ENCODE measurements at places on chromosomes 12 and 14.

GRCh38 chr12:5033883-5034282 lies 9.8 kb upstream of the KCNA5 start:
- no peak for DNase-seq

- DNase-seq: no peak
These were observed 22.6 kb upstream of the LRP1-AS start for GRCh38 chr12:57169969-57170368.

DNA sequence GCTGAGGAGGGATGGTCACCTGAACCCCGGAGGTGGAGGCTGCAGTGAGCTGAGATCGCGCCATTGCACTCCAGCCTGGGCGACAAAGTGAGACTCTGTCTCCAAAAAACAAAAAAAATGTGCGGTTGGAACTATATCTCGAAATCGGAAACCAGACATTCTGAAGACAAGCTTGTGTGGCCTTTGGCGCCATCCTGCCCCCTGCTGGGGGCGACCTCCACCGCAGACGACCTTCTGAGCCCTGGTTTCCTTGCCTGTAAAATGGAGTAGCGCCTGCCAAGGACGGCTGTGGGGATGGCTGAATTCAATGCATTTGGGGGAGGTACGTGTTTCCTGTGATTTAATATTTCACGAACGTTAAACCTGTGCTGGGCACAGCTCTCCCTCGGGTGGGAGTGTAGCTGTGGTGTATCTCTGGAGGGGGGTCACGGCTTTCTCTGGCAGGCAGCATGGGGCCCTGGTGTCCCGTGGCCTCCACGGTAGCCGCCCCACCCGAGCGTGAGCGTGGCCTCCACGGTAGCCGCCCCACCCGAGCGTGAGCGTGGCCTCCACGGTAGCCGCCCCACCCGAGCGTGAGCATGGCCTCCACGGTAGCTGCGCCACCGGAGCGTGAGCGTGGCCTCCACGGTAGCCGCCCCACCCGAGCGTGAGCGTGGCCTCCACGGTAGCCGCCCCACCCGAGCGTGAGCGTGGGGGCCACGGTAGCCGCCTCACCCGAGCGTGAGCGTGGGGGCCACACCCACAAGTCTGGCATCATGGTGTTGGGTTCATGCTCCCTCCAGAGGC lies 55.3 kb downstream of the LRCOL1 start:
- DNase-seq: no peak

GRCh38 chr12:64419696-64420095 lies 15.5 kb downstream of the XPOT start:
- no peak for DNase-seq

DNA sequence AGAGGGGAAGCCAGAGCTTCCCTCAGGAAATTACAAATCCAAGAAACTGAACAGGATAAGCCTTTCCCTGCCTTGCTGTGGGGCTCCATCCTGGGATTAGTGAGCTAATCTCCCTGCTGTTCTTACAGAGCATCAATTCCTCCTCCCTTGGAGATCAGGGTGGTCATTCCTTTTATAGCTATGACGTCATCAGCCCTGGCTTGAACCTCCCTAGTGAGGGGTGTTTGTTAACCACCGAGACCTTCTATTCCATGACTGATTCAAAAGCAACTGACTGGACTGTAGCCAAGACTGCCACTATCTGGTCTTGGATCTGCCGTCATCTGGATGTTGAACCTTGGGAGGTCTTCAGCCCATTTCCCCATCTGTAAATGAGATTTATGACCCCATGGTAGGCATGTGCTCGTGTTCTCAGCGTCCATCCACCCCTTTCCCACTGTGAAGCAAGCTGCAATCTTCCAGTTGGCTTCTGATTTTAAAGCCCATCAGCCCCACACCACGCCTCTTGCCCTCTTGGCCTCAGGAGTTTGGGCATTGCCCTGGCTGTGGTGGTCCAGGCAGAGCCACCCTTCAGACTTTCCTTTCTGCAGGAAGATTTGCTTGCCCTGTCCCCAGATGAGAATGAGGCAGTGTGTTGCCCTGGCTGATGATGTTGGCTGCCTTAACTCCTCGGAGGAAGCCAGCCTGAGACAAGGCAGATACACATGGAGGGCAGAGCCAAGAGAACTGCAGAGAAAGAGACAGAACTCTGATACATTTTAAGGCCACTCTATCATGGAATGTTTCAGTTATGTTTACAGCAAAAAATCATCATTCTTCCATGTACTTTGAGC lies 59.6 kb upstream of the ACTN1 start:
- DNase-seq: no peak

GRCh38 chr12:50351120-50352043 lies 45.0 kb downstream of the FAM186A start:
- no peak for DNase-seq

DNA sequence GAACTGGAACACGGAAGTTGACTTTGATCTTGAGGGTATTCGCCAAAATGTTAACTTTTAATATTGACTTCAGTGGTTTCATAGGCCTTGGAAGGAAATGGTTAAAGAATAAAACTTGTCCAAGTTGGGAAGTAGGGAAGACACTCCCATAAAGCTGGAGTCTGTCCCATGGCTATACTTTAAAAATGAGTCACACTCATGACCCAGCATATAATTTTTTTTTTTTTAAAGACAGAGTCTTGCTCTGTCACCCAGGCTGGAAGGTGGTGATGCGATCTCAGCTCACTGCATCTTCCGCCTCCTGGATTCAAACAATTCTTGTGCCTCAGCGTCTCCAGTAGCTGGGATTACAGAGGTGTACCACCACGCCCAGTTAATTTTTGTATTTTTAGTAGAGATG lies 19.6 kb downstream of the TMPRSS12 start:
- no peak for DNase-seq

GRCh38 chr12:61521258-61521657 lies 738.9 kb upstream of the USP15 start:
- no peak for DNase-seq

DNA sequence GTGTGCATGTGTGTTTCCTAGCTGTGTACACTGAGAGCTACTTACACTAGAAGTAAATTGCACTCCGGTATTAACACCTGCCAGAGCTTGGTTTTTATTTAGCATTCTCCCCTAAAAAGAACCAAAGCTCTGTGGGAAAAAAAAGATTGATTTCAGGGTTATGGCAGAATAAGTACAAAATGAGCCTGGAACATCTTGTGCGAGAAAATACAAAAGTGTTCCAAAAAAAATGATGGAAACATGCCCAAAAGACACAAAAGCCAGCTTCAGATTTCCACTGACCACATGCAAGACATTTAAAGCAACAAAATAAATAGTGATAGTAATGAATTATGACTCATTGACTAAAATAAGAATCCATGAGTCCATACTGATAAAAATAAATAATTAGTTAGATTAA lies 188.3 kb downstream of the GXYLT1 start:
- no peak for DNase-seq

DNA sequence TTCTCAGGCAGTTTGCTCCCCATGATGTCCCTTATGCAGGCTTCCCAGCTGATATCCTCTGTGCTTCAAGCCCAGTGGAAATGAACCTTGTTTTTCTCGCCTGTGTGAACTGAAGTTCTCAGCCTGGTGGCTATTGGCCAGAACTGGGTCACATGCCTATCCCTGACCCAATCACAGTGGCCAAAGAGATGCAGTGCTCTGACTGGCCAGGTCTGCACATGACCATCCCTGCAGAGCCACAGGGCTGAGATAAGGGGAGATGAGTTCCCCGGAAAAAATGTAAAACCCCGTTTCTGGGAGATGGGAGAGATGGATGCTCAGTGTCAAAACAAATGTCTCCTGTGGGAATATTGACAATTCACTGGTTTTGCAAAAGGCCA lies 34.7 kb upstream of the FZD10 start:
- DNase-seq: no peak

DNA sequence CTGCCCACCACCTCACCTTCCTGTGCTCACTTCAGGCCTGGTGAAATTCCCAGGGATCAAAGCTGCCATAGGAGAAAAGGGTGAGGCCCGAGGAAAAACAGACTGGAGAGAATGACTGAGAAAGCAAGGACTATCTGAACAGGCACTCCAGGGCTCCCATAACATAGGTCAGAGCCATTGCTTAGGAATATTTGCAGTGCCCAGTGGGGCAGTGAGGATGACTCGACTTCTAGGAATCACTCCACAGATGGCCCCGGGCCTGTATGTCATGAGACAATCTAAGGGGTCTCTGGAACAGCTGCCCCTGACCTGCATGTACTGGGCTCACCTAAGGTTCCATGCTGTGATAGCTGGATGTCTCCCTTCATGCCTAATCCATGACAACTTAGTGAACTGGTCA lies 51.6 kb downstream of the GPHB5 start:
- no peak for DNase-seq
